ENCODE measurements at places on chromosomes 6 and 20.

DNA sequence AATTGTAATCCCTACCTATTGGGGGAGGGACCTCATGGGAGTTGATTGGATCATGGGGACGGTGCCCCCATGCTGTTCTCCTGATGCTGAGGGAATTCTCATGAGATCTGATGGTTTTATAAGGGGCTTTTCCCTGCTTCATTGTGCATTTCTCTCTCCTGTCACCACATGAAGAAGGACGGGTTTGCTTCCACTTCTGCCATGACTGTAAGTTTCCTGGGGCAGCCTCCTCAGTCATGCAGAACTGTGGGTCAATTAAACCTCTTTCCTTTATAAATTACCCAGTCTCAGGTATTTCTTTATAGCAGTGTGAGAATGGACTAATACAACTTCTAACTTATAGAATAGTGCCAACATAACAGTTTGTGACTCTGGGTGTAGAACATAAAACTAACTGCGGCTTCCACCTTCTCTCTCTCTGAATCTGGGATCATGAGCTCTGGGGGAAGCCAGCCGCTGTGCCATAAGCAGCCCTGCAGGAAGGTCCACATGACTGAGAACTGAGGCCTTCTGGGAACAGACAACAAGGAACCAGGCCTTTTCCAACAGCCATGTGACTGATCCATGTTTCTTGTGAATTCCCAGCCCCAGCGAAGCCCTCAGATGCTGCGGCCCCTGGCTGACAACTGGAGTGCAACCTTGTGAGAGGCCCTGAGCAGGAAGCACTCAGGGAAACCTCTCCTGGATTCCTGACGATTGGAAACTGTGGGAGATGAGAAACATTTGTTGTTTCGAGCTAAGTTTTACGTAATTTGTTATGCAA is 3.4 kb upstream of the HLA-A start:
- no peak for DNase-seq

DNA sequence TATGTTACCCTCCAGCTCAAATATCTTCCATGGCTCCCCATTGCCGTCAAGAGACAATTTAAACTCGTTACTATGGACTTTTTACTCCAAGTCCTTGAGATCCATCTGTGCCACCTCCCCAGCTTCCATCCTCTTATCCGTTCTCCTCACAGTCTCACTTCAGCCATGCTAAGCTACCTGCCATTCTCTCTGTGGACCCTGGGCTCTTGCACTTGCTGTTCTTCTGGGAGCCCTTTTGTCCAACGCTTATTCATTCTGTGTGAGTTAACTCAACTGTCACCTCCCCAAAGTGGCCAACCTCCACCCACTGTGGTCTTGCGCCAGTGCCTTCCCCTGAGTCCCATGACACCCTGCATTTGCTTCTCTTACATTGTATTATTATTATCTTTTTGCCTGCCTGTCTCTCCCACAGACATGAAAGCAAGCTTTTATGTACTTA is 132.4 kb downstream of the BCAS1 start:
- no peak for DNase-seq

DNA sequence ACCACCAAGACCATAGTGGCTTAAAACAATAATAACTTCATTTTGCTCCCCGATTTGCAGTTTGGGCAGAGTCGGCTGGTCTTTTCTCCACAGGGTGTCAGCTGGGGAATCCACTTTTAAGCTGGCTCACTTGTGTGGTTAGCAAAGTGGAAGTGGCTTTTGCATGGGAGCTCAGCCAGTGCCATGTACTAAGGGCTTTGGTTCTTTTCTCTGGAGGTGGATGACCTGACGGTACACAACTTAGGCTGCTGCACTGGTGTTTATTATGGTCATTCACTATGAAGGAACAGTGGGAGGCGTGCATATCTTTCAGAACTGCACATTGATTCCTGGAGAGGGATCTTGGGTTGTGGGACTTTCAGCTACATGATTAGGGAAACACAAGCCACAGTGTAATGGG is 141.0 kb downstream of the OR2B2 start:
- no peak for DNase-seq

- peak; percentile 73 for DNase-seq
Observed at GRCh38 chr6:166007349-166008263, 160.0 kb downstream of the TBXT start.

DNA sequence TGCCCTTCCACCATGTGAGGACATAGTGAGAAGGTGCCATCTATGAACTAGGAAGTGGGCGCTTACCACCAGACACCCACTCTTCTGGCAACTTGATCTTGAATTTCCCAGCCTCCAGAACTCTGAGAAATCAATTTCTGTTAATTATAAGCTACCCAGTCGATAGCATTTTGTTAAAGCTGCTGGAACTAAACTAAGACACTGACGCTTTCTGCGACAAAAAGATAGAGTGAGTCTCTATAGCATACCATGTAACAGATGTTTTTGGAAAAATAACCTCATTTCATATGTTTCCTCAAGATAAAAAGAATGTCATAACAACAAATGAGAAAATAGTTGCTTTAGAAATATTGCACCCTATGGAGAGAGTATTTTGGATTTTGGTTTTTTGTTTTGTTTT is 15.4 kb upstream of the SMIM13 start:
- DNase-seq, result no peak

DNA sequence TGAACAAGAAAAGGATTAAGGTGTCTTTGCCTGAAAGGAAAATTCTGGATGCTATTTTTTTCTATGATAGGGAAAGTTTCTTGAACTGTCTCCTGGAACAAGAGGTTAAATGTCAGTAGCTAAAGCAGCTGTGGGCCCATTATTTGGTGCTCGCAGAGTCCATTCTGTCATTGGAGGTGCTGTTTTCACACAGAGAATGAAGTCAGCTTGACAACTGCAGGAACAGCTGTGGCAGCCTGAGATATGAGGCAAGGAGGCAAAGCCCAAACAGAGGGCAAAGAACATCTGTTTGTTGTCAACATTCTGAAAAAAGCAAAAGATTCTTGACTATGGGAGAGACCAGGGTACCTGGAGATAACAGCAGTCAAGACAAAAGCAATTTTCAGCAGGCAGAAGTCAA is 548.2 kb downstream of the KIF16B start:
- peak; percentile 11 for DNase-seq
